Stomach (tissue), 19 donors: ENCODE measurements at places on chromosomes 12 and 14. TPM values are rescaled to one million over a fixed set of nuclear protein-coding genes. Genes with fewer than 3 reads are reported as not detected.

The PA2G4 gene
- 33.8 TPM for total RNA-seq

The KRT71 gene
- total RNA-seq, result not detected

The C12orf42 gene
- not detected for total RNA-seq

The C12orf54 gene
- total RNA-seq, result not detected

The GDF3 gene
- total RNA-seq, result not detected

The OR4E2 gene
- total RNA-seq, result not detected

GRCh38 chr12:46354111-46354801 is 18.3 kb downstream of the SLC38A2 start:
- H3K4me3 ChIP-seq, result no peak overlapping the region
- no peak for DNase-seq
- no peak overlapping the region for H3K27ac ChIP-seq

GRCh38 chr12:107760207-107760808 is 629 bp downstream of the PRDM4 start:
- peak overlapping the region; percentile 79 for H3K27ac ChIP-seq
- H3K4me3 ChIP-seq, result peak overlapping the region; percentile 91

GRCh38 chr14:44995196-44995595 is 33.2 kb downstream of the TOGARAM1 start:
- DNase-seq, result no peak
- no peaks in the 10 kb centered on the region for H3K27me3 ChIP-seq
- H3K27ac ChIP-seq, result no peak overlapping the region
- peaks cover 21% of the 10 kb centered on the region for H3K36me3 ChIP-seq

DNA sequence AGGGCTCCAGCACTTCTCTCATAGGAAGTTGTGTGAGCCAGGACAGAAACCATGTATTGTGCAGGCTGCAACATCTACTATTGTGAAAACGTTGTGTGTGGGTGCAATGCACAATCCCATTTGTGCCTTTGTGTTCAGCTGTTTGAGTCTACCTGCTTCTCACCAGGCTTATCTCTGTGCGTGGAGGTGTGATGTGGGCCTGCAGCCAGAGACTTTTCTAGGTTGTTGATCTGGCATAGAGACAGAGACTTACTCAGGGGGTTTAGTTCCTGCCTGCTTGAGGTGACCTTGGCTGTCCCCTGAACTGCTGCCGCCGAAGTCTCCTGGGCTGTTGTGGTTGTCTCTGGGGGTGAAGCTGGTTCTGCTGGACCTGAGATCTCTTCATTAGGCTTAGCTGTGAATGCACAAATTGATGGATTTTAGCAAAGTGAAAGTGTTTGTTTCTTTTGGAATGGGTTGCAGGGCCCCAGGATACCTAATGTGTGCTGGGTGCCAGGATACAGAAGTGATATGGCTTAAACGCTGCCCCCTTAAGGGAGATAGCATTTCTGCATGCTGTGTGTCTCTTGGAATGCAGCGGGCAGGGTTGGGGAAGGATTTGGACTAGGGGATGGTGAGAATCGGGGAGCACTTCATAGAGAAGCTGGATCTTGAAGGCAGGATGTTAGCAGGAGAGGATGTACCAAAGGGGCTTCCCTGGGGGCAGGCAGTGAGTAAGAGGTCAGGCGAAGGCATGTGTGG is 2.5 kb downstream of the LACRT start:
- H3K36me3 ChIP-seq, result no peaks in the 10 kb centered on the region
- no peak overlapping the region for H3K4me3 ChIP-seq
- peaks cover 9% of the 10 kb centered on the region for H3K27me3 ChIP-seq
- DNase-seq, result peak; percentile 68

GRCh38 chr12:1252758-1253157 is 261.7 kb downstream of the ERC1 start:
- no peak overlapping the region for H3K27ac ChIP-seq
- no peak overlapping the region for H3K4me3 ChIP-seq
- H3K27me3 ChIP-seq, result no peaks in the 10 kb centered on the region
- H3K36me3 ChIP-seq, result no peaks in the 10 kb centered on the region
- no peak for DNase-seq
- H3K4me1 ChIP-seq, result no peaks in the 10 kb centered on the region

DNA sequence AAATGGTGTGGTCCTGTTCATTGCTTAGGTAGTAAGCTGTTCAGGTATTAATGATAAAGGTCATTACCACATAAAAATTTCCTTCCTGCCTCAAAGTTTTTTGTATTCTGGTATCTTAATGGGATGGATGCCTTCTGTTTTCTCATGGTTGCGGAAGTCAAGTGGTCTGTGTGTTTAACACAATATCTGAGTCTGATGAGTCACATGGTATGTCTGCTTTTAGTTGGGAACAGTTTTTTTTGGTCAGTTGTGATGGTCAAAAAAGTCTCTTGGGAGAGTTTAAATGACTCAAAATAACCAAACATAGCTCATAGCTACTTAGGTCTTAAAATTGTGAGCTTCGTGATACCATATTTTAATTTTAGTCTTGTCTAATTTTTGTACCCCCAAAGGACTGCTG is 40.7 kb downstream of the STK38L start:
- H3K4me1 ChIP-seq, result peaks cover 17% of the 10 kb centered on the region
- H3K4me3 ChIP-seq, result no peak overlapping the region
- no peak for DNase-seq
- peak overlapping the region; percentile 9 for H3K27ac ChIP-seq
- H3K27me3 ChIP-seq, result no peaks in the 10 kb centered on the region
- no peaks in the 10 kb centered on the region for H3K36me3 ChIP-seq

DNA sequence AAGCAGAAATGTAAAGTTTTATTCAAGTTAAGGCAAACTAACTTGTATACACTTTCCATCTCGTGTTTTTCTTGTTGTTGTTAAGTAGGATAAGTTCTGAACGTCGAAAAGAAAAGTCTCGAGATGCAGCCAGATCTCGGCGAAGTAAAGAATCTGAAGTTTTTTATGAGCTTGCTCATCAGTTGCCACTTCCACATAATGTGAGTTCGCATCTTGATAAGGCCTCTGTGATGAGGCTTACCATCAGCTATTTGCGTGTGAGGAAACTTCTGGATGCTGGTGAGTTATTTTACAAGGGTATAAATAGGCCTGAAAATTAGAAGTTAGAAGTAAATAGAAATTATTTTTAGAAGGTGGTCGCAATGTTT is 25.0 kb downstream of the HIF1A start:
- peaks cover 19% of the 10 kb centered on the region for H3K4me1 ChIP-seq
- DNase-seq, result no peak
- H3K27ac ChIP-seq, result no peak overlapping the region

DNA sequence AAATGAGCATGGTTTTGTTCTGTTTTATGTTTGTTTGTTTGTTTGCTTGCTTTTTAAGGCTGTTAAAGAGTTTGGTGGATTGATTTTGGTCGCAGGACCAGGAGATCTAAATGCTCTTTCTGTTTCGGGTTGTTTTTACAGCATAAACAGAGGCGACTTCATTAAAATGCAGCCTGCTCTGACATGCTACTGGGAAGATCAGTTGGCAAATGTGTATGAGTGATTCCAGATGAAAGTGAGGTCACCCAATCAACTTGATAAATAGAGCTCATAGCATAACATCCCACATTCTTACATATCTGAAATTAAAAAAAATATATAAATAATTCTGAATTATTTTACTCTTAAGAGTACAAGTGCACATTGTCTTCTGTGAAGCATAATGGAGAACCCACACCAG is 947.7 kb downstream of the GALC start:
- no peaks in the 10 kb centered on the region for H3K36me3 ChIP-seq
- no peak overlapping the region for H3K27ac ChIP-seq
- H3K4me3 ChIP-seq, result no peak overlapping the region
- no peaks in the 10 kb centered on the region for H3K4me1 ChIP-seq
- DNase-seq, result peak; percentile 36

DNA sequence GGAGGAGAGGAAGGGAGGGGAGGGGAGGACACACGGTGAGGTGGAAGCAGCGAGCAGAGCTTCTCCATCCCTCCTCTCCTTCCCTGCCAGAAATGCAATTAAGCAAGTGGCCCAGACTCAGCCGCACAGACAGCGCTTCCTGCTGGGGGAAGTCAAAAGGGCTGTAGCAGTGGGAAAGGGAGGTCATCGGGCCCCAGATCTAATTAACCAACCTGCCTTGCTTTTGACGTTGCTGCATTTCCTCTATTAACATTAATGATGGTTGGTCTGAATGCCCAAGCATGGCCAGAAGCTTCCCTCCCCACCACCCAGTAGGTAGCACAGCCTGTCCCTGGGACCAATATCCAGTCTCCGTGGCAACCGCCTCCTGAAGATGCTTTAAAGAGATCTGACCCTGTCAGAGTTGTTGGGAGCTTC is 4.6 kb upstream of the NGB start:
- DNase-seq, result no peak
- peaks cover 8% of the 10 kb centered on the region for H3K27me3 ChIP-seq
- peaks cover 46% of the 10 kb centered on the region for H3K36me3 ChIP-seq
- no peak overlapping the region for H3K27ac ChIP-seq
- no peak overlapping the region for H3K4me3 ChIP-seq
- H3K4me1 ChIP-seq, result peaks cover 8% of the 10 kb centered on the region

- no peaks in the 10 kb centered on the region for H3K36me3 ChIP-seq
- no peaks in the 10 kb centered on the region for H3K27me3 ChIP-seq
- H3K4me3 ChIP-seq, result no peak overlapping the region
- no peak for DNase-seq
- no peak overlapping the region for H3K27ac ChIP-seq
These were observed 16.3 kb upstream of the MLEC start for GRCh38 chr12:120670667-120671066.

DNA sequence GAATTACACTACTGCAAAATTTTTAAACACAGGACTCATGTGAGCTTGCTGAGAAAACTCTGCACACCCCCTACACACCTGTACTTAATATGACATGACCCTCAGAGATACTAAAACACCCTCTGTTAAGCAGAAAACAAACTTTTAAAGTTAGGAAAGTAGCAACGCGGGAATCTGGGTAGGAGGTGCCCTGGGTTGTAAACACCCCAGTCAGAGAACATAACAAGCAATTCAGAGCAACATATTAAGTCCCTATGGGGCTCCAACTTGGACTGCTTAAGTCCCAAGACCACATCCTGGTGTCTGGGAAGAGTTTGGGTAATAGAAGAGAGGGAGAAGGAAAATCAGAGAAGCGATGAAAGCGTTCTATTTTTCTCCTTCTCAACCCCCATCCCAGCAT is 1.2 kb downstream of the ATF7 start:
- H3K27me3 ChIP-seq, result no peaks in the 10 kb centered on the region
- no peaks in the 10 kb centered on the region for H3K36me3 ChIP-seq
- H3K4me3 ChIP-seq, result peak overlapping the region; percentile 68
- peaks cover 55% of the 10 kb centered on the region for H3K4me1 ChIP-seq

- no peak overlapping the region for H3K27ac ChIP-seq
- H3K4me1 ChIP-seq, result no peaks in the 10 kb centered on the region
- DNase-seq, result no peak
- H3K27me3 ChIP-seq, result no peaks in the 10 kb centered on the region
- H3K36me3 ChIP-seq, result no peaks in the 10 kb centered on the region
- H3K4me3 ChIP-seq, result no peak overlapping the region
These were observed 99.2 kb upstream of the SCAF11 start for GRCh38 chr12:46089414-46090162.

- no peaks in the 10 kb centered on the region for H3K36me3 ChIP-seq
- DNase-seq, result no peak
- no peaks in the 10 kb centered on the region for H3K27me3 ChIP-seq
- no peak overlapping the region for H3K27ac ChIP-seq
These were observed 54.8 kb upstream of the DYRK2 start for GRCh38 chr12:67593461-67594330.

GRCh38 chr14:92750994-92751400 is 2.6 kb upstream of the LGMN start:
- no peaks in the 10 kb centered on the region for H3K36me3 ChIP-seq
- DNase-seq, result no peak
- peaks cover 29% of the 10 kb centered on the region for H3K4me1 ChIP-seq
- no peaks in the 10 kb centered on the region for H3K27me3 ChIP-seq
- no peak overlapping the region for H3K27ac ChIP-seq
- no peak overlapping the region for H3K4me3 ChIP-seq

DNA sequence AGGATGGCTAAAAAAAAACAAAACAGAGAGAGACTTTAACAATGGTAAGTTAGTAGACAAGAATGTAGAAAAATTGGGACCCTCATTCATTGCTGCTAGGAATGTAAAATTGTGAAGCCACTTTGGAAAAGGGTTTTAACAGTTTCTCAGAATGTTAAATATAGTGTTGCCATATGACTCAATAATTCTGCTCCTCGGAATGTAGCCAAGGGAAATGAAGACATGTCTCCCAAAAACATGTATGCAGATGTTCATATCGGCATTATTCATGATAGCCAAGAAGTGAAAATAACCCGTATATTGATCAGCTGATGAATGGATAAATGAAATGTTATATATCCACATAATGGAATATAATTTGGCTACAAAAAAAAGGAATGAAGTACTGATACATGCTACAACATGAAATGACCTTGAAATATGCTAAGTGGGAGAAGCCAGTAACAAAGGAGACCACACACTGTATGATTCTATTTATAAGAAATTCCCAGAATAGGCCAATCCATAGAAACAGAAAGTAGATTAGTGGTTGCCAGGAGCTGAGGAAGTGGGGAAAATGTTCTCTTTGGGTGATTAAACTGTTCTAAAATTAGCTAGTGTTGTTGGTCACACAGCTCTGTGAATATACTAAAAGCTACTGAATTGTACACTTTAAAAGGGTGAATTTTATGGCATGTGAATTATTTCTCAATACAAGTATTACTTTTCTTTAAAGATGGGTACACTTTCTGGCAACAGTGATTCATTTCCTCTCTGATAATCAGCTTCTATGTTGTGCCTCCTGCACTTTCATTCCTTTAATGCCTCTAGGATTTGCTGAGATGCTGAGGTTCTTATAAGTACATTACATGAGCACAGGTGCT is 132.5 kb downstream of the DAAM1 start:
- H3K36me3 ChIP-seq, result peaks cover 30% of the 10 kb centered on the region
- H3K27ac ChIP-seq, result peak overlapping the region; percentile 26
- no peak overlapping the region for H3K4me3 ChIP-seq
- H3K27me3 ChIP-seq, result no peaks in the 10 kb centered on the region

DNA sequence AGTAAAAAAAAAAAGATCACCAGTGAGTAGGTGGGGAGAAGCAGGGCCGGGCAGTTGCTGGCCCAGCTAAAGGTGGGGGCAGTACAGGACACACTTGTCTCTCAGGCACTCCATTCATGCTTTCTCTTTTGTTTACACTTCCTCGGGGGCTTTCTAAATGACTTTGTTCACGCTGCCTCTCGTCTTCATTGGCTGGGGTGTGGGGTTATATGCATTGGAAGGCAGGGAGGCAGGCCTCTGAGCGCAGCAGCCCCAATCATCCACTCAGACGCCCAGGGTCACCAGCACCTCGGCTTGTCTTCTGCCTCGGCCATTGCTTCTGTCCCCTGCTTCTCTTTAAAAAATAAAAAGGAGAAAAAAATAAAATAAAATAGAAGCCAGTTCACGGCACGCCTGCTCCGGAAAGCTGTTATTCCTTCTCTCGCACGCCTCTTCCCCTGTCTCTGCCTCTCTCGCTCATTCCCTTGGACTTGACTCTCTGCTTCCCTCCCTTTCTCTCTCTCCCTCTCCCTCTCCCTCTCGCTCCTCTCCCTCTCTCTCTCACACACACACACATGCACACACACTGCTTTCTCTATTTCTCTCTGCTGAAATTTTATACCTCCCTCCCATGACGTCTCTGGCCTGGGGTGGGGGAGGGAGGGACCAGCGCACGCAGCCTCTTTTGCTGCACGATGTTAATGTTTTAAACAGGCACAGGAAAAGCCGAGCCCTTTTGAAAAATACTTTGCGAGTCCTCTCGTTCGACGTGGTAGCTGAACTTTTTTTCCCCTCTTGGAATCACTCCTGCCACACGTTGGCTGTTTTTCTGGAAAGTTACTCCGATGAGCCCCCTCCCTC is at the start of gene TGFB3:
TGFB3 (minus strand) TSS at position 570 of the 840 bp plus-strand sequence. CDS start 1,102 bp downstream, outside the sequence.
- no peaks in the 10 kb centered on the region for H3K36me3 ChIP-seq
- no peaks in the 10 kb centered on the region for H3K27me3 ChIP-seq
- peak within 1 kb of the TSS; percentile 66 for H3K4me3 ChIP-seq
- peak within 1 kb of the TSS; percentile 97 for H3K27ac ChIP-seq
- DNase-seq, result peak; percentile 68
- peaks cover 38% of the 10 kb centered on the region for H3K4me1 ChIP-seq

GRCh38 chr12:42086031-42086430 is 58.6 kb downstream of the GXYLT1 start:
- H3K36me3 ChIP-seq, result no peaks in the 10 kb centered on the region
- no peaks in the 10 kb centered on the region for H3K27me3 ChIP-seq
- no peak overlapping the region for H3K4me3 ChIP-seq
- H3K4me1 ChIP-seq, result no peaks in the 10 kb centered on the region
